ENCODE measurements at places on chromosomes 6 and 20.
A peak's percentile ranks its signal among the peaks of the same experiment; 100 is the strongest.

DNA sequence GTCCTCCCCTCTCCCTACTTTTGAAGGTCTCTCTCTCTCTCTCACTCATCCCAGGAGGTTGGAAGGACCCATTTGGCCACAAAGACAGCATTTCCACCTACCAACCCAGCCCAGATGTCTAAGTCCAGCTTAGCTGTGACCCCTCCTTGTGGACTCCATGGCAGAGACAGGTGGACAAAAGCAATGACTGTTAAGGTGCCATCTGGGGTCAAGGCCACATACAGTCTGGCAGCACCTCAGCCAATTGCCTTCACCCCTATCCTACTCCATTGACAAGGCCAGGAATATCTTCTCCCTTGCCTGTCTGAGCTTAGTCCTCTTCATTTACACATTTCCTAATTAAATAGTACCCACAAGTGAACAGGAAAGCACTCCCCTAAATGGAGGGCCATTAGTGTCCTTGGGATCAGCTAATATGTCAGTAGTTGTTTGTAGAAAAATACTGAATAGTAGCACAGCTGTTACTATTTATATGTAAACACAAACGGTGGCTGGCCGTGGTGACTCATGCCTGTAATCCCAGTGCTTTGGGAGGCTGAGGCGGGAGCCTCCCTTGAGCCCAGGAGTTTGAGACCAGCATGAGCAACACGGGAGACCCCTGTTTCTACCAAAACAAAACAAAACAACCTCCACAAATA, 28.8 kb downstream of the GCM1 start:
- no peak for DNase-seq

DNA sequence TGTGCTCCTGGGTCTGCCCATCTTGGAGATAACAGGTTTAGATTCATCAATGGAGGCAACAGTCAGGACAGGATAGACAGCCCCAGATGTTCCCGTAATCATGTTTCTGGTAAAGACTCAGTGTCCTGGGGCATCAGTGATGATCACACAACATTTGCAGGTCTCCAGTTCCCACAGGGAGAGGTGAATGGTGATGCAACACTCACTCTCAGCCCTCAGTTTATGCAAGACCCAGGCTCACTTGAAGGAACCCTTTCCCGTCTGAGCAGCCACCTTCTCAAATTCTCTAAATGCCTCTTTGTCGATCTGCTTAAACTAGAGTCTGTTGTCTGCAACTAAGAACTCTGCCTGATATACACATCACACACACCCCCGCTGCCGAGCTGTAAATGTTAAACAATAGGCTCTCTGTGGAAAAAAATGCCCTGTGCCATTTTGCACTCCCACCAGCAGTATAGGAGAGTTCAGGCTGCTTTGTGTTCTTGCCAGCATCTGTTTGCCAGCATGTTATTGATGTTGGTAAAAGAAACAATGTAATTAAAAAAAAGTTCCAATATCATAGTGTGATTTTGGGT, 30.1 kb upstream of the SCP2D1 start:
- DNase-seq: no peak

GRCh38 chr20:56989516-56989915, 276.9 kb downstream of the BMP7 start:
- DNase-seq: no peak

DNA sequence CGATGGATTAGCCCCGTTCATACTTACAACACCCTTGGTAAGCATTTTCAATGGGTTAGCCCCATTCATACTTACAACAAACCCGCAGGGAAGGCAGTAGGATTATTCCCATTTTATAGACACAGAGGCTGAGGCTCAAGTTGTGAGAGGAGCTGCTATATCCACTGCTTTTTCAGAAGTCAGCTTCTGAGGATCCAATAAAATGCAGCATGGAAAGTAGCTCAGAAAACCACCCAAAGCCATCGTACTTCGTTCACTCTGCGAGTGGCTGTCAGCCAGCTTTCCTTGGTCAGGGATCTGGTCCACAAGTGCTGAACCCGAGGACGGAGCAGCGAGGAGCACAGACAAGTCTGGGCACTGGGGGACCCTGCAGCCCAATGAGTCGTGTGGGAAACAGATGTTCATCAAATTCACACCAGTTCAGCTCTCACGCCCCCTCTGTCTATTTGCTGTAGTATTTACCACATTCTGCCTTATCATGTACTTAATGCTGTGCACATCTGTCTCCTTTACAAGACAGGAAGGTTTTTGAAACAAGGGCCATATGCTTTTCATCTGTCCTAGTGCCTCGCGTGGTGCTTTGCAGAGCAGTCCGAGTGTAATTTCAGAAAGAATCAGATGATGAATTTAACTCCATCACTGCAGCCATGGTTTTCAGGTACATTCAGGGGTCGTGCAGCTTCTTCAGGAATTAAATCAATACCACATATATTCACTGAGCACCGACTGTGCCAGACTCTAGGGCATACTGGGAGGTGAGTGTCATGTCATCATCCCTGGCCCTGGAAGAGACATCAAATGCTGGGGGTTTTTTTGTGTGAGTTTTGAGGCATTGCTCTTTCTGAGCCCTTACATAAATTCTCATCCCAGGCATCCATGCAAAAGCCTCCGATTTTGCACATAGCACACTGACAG, 256.9 kb downstream of the CDH26 start:
- peak; percentile 90 for DNase-seq

- DNase-seq: no peak
Observed at GRCh38 chr6:143267760-143268159, 182.7 kb downstream of the ADAT2 start.

GRCh38 chr6:63997734-63998133, 362.1 kb downstream of the PHF3 start:
- no peak for DNase-seq

- DNase-seq: no peak
Observed at GRCh38 chr20:63312273-63312672, 19.3 kb downstream of the COL20A1 start.

DNA sequence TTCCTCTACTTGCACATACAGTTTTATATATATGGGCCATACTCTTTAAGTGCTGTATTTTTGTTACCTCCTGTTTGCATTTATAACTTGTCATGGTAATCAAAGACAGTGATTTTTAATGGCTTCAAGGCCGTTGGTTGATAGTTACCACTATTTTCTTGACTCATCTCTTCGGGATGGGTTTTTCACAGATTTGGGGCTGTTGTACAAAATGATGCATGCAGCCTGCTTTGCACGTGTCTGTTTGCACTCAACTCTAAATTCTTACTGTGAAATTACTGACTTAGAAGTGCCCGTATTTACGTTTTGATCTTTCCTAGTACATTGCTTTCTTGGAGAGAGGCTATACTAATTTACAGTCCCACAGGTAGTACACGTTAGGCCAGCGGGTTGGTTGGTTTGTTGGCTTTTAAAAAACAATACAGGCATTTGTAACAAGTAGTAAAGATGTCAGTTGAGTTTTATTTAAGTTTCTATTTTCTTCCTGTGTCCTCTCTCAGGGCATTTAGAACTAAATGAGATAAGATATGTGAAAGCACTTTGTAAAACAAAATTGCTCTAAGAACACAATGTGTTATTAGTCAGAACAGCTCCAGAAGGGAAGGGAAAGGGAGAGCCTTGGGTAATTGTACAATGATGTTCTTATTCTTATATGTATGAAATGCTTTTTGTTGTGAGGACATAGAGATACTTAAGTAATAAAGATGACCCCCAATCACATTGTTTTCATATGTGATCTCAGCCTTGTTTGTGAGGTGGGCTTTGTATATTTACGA, 11.7 kb downstream of the JARID2 start:
- DNase-seq: no peak

- DNase-seq: no peak
Observed at GRCh38 chr6:25138233-25138933, 140.8 kb upstream of the CARMIL1 start.

- DNase-seq: peak; percentile 34
Observed at GRCh38 chr20:34215711-34216381, 25.4 kb upstream of the ASIP start.

DNA sequence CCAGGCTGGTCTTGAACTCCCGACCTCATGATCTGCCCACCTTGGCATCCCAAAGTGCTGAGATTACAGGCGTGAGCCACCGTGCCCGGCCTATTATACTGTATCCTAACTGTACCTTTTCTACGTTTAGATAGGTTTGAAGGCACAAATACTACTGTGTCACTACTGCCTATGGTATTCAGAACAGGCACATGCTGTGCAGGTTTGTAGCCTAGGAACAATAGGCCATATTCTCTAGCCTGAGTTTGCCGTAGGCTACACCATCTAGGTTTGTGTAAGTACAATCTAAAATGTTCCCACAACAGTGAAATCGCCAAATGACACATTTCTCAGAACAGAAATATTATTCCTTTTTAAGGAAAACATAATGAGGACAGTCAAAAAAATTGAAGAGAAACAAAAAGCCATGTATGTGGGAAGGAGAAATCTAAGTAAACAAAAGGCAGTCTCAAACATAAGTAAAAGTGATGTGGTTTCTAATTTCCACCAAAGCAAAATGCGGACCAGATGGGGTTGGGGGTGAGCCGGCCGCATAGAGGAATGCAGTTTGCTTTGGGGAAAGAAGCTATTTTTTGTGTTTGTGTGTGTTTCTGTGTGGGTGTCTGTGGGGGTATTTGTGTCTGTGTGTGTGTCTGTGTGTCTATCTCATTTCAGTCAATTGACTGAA, 192.6 kb upstream of the SALL4 start:
- no peak for DNase-seq

- DNase-seq: peak; percentile 19
Observed at GRCh38 chr6:56933650-56934049, 21.3 kb upstream of the BEND6 start.

GRCh38 chr6:75281653-75282052, 2.9 kb downstream of the TMEM30A start:
- DNase-seq: no peak

DNA sequence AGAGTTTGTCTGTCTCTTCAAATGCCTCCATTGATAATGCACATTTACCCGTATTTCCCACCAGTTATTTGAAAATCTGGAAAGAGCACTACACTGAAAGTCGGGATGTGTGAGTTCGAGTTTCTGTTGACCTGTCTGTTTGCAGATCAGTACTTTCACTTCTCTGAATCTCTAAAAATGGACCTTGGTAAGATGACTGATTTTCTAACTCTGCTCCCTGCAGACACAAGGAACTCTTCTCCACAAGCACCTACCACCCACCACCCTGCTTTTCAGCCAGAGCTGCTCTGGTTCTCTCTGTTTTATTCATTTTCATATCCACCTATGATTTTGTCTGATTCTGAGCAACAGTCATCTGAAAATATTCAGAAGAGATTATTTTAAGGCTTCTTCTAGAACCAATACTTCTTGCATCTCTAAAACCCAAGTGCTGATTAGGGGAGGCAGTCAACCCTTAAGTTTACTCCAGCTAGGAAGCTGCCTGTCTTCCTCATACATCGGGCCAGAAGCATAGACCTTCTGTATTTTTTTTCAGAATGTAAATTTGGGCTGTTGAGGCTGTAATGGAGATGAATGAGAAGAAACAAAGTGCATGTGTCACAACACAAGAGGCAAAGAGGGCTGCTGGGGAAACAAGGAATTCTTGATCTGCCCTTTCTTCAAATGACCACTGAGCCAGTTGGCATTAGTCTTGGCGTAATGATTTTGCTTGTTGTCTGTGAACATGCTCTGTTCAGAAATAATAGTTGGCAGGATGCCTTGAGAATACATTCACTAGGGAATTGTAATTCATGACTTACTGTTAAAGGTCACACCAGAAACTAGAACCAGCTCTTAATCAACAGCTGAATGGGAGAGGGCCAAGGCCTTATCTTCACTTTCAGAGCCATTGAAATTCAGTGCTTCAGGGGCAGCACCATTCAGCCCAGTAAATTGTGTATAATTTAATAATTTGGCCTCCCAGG, 85.4 kb upstream of the MYLIP start:
- DNase-seq: no peak

- no peak for DNase-seq
Observed at GRCh38 chr20:59829786-59830664, 103.4 kb downstream of the SYCP2 start.

GRCh38 chr20:609371-609964, 641 bp downstream of the TCF15 start:
- no peak for DNase-seq

DNA sequence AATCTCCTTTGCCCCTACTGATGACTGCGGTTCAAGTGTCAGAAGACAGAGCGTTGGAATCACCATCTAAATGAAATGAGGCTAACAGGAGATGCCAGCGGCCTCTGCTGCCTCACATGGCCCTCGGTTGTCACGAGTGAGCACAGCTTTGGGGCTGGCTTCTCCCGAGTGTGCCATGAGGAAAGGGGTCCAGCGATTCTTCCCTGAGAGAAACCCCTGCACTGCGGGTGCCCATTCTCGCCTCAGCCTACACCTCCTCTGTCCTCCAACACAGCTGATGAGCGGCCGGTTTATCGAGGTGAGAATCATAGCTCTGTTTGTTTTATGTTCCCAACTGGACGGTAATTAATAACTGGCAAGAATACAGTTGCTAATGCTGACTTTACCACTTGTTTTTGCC, 144.7 kb upstream of the RPS6KA2 start:
- DNase-seq: no peak

DNA sequence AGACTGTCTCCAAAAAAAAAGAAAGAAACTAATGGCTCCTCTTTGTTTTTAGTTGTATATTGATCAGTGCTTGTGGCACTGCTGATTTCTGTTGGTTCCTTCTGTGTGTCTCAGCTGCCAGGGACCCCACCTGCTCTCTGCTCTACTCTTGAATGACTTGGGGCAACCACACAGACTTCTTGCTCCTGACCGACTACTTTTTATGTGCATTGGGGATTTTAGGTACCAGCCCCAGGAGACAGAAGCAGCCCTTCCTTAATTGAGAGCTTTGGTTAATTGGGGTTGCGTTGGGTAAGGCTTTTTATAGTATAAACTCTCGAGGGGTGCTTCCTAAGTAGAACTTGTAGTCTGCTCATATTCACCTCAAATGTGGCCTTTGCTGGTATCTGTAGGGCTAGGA, 6.9 kb downstream of the STK35 start:
- DNase-seq: no peak

DNA sequence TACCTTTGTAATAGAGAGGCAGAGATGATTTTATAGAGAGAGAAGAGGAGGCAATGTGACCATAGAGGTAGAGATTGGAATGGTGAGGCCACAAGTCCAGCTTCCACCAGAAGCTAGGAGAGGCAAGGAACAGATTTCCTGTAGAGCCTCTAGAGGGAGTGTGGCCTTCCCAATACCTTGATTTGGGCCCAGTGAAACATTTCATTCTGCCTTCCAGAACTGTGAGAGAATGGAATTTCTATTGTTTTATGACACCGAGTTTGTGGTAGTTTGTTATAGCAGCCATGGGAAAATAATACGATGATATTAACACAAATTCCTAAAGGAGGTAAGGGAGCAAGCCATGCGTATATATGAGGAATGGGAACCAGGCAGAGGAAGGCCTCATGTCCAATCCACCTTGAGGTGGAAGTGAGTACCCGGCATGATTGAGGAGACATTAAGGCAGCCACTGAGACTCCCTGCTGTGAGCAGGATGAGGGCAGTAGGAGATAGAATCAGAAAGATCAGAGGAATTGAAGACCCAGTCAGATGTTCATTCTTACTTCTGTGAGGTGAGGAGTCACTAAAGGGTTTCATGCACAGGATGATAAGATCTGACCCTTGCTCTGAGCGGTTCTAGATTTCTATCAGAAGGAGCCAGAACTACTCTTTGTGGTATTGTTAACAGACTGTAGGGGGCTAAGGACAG, 636.3 kb upstream of the IMPG1 start:
- no peak for DNase-seq
